ENCODE measurements at places on chromosomes 6 and 20.

DNA sequence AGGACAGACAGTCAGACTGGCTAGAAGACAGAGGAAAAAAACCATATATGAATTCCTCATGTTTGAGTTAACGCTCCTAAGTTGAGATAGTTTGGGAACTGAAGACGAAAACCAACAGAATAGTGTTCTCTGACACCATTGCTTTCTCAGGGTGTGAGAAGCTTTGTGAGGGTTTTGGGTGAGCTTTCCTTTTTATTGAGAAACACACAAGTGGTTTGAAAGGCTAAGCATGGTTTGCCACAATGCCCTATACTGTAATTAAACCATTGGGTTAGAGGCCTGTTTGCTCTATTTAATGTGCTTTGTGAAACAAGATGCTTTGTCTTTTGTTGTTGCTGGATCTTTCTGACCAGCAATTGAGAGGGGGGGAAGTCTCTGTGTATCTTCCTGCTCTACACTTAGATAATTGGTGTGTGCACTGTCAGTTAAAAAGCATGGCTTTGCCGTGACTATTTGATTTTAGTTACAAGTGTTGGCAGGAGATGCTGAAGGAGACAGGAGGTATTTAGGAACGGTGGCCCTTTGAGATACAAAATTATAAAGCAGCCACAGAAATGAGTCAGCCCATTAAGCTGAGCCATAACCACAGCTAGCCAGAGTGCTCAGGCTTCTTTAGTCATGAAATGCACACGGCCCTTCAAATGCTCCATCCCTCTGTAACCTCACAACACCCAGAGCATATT is 273.0 kb upstream of the PREP start:
- DNase-seq: no peak

- no peak for DNase-seq
Observed at GRCh38 chr20:1333462-1334369, 4.8 kb upstream of the SDCBP2 start.

- no peak for DNase-seq
Observed at GRCh38 chr6:113129991-113130390, 727.2 kb upstream of the MARCKS start.

DNA sequence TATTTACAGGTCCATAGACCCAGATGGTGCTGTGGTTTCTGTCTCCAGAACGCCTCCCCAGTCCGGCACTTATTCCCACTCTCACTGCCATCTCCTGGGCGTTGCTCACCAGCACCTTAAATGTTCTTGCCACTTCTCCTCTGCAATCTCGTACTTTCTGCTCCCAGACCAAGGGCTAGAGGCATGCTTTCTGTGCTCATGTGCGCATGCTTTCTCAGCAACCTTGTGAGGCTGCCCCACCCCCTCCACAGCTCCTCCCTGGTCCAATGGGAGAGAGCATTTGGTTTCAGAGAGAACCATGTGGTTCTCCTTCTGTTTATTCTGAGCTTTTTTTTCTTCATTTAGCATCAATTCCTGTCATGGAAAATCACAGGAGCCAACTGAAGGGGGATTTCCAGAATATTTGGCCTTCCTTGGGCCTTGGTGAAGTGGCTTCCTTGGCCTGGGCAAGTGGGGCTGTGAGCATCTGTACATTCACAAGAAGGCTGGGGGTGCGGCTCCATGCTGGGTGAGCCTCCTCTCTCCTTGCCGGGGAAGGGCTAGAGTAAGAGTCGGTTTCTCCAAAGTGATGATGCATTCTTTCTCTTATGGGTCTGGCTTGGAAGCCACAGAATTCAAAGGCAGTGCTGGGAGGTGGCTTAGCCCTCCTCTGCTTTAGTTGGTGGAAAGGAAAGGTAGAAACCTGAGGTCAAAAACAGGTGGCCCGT is 66.6 kb downstream of the PHACTR3 start:
- no peak for DNase-seq

- no peak for DNase-seq
Observed at GRCh38 chr6:132362442-132363185, 38.7 kb downstream of the MOXD1 start.
